T-helper 1 cell treated with Interleukin-12 subunit alpha and Interleukin-12 subunit beta and Interleukin-4 antibody, amounts not matched to agents 30 ng/mL and 1 ng/mL, for 36 hours (primary cell): ENCODE measurements at places on chromosomes 7 and 10. TPM values are rescaled to one million over a fixed set of nuclear protein-coding genes. Genes with fewer than 3 reads are reported as not detected.

Gene SPDYE2B
- not detected in 2 replicates for total RNA-seq

Gene PAOX
- 4.5 and 6.2 TPM in 2 replicates for total RNA-seq

Gene KCND2
- total RNA-seq, result not detected in 2 replicates

Gene TMEM273
- 11.1 and 11.2 TPM in 2 replicates for total RNA-seq

Gene FAM241B
- total RNA-seq, result 9.9 and 10.0 TPM in 2 replicates

Gene CHAT
- total RNA-seq, result not detected in 2 replicates

Gene C10orf53
- not detected in 2 replicates for total RNA-seq

Gene XRCC2
- 13.8 and 14.5 TPM in 2 replicates for total RNA-seq
